ENCODE measurements at places on chromosomes 3 and 15. TPM values are rescaled to one million over a fixed set of nuclear protein-coding genes. Genes with fewer than 3 reads are reported as not detected.

MRPS11 gene
- 24.2 TPM for total RNA-seq

ROPN1B gene
- not detected for total RNA-seq

CLRN1 gene
- total RNA-seq = not detected

SLC22A14 gene
- 0.38 TPM for total RNA-seq

HESX1 gene
- total RNA-seq = 0.83 TPM

PLIN1 gene
- total RNA-seq = 3.8 TPM

TM6SF1 gene
- 8.1 TPM for total RNA-seq

COLQ gene
- total RNA-seq = 2.2 TPM

CHRNA7 gene
- total RNA-seq = 3.0 TPM

BNC1 gene
- total RNA-seq = 0.29 TPM

- DNase-seq = no peak
These were observed 309.5 kb downstream of the THSD4 start for GRCh38 chr15:71424765-71425164.

DNA sequence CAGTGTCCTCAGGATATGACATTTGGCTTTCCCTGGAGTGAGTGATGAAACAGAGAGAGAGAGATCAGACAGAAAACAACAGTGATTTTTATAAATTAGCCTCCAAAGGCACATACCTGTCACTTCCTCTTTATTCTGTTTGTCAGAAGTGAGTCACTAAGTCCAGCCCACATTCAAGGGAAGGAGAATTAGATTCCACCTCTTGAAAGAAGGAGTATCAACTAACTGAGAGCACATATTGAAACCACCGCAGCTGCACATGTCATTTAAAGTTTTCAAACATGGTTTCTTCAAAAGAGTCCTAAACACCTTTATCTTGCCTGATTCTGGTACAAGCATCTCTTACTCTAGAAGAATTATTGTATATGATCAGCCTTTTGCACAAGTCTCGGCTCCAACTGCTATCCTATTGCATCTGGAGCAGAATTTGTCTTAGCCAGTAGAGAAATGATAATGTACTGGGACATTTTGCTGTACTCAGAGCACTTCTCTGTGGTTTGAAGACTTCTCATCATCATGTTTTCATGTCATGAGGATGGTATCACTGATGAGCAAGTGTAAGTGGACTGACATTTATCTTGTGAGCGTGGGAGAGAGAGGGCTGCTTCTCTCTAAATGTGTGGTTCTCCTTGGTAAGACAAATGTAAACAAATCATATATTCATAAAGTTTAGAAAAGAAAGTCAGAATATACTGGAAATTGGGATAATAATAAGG is 338.9 kb upstream of the CFAP20DC start:
- DNase-seq = no peak

- DNase-seq = peak; percentile 97
These were observed 330.8 kb downstream of the TIGIT start for GRCh38 chr3:114624571-114625181.

DNA sequence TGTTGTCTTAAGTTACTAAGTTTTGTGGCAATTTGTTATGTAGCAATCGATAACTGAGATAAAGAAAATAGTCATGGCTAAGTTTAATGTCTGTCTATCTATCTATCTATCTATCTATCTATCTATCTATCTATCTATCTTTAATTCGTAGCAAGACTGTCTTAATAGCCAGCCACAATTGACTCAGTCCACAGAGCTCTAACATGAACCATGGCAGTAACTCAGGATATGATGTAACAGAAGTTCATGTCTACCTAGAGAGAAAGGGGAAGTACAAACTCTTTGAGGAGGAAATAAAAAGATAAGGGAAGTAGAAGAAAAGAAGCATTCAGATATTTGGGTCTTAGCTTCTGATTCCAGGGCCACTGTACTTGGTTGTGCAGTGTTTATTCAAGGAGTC is 61.5 kb upstream of the FNDC3B start:
- DNase-seq = no peak

DNA sequence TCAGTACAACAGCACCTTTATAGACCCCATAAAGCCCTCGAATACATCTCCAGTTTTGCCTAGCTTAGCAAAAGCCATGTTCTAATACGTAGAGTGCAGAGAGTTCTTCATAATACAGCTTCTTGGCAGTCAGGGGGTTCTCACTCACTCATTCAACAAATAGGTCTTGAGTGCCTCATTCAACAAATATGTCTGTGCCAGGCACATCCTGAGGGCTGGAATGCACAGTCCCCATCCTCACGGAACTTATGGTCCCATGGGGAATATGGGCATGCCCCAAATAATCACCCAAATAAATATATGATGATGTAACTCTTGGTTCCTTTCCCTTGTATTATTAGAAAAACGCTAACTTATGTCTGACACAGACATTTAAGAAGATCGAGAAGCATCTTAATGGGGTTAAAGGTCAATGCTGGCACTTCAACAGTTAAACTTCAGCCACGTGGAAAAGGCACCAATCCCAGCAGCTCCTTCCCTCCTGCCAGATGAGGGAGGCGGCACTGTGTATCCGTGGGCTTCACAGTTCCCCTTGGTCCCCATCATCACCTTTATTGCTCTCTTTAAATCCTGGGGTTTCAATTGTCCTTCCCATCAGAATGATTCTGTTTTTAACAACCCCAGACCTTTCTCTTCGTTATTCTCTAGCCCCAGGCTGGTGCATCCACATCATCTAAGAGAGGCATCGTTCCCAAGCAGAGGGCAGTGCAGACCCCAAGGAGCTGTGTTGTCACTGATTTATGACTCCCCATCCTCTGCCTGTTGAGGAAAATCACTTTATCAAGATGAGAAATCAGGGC is 18.9 kb upstream of the SEMA5B start:
- DNase-seq = no peak

- DNase-seq = peak; percentile 82
These were observed 595 bp downstream of the DPH6 start for GRCh38 chr15:35545316-35545823.

GRCh38 chr15:99434506-99435112 is 131.2 kb upstream of the MEF2A start:
- peak; percentile 43 for DNase-seq

DNA sequence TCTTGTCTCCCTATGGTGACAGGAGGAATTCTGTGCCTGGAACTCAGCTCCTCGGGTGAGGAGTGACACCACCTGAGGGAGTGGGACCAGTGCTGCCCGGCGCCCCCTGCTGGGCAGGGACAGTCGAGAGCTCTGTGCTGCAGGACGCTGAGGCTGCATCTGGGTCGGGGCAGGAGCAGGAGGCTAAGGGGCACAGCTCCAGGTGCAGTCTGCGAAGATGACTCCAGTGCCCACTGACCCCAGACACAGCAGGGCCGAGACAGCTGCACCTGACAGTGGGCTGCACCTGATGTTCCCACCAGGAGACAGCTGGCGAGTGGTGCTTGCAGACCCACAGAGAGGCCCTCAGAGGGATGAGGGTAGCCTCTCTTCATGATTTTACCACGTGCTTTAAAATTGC is 152.9 kb downstream of the ATP10A start:
- peak; percentile 72 for DNase-seq

DNA sequence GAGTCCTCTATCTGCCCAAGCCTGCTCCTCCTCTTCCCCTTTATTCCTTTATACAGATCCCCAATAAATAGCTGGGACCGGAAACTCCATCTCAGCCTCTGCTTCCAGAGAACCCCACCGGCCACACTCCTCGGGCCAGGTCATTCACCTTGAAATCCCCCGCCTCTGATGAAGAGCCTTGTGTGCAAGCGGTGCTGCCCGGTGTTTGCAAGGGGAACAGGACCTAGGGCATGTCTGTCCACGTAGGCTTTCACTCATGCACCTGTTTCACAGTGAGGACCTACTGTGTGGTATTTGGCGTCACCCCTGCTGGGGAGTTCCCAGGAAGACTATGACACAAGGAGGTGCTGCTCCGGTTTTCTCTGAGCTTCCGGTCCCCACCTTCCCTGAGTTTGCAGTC is 54.0 kb downstream of the WNT7A start:
- DNase-seq = peak; percentile 48

DNA sequence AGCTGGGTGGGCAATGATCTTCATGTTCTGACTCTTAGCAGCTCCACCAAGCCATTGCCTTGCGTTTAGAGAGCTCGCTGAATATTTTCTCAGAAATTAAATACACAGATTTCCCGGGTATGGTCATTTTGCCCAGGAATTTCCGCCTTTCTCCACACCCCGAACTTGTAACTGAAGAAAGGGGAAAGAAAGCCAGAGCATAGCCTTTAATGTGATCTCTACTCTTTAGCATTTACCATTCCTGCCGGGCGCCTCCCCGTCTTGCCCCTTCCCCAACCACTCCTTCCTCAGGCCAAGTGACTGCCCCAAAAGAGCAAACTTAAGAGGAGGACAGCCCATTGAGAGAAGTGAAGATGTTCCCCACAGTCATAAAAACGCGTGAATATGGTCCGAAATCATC is 53.1 kb downstream of the LMCD1 start:
- no peak for DNase-seq

DNA sequence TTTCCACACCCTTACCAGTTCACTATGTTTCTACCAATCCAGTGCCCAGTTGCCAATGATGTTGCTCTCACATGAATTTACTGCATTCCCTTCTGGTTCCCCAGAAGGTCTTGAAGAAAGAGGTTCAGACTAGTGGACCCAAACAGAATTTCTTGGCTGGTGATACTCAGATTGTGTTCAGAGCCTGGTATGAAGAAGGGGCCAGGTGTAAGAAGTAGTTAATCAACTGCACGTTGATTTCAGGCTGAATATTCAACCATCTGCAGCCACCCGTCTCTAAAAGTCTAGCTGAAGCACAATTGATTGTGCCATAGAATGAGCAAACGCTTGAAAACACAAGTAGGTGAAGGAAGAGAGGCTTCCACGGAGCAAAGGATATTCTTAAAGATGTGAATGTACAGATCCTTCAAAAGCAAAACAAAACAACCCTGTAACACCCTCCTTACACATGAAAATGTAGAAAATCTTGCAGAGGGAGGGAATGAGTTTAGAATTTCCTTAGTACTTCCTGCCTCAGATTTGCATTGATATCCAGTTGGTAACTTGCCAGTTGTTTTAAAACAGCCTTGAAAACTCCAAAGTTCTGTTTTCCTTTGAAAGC is 4.7 kb downstream of the RBMS3 start:
- no peak for DNase-seq

GRCh38 chr3:159025733-159026132 is 223.9 kb downstream of the MFSD1 start:
- DNase-seq = no peak

DNA sequence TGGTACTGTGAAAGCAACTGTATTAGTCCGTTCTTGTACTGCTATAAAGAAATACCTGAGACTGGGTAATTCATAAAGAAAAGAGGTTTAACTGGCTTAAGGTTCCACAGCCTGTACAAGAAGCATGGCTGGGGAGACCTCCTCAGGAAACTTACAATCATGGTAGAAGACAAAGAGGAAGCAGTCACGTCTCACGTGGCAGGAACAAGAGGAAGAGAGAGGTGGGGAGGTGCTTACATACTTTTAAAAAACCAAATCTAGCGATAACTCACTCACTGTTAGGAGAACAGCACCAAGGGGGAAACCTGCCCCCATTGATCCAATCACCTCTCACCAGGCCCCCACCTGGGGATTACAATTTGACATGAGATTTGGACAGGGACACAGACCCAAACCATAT is 48.9 kb downstream of the IQGAP1 start:
- DNase-seq = no peak

- DNase-seq = no peak
These were observed 45.6 kb upstream of the TFRC start for GRCh38 chr3:196127308-196128040.

DNA sequence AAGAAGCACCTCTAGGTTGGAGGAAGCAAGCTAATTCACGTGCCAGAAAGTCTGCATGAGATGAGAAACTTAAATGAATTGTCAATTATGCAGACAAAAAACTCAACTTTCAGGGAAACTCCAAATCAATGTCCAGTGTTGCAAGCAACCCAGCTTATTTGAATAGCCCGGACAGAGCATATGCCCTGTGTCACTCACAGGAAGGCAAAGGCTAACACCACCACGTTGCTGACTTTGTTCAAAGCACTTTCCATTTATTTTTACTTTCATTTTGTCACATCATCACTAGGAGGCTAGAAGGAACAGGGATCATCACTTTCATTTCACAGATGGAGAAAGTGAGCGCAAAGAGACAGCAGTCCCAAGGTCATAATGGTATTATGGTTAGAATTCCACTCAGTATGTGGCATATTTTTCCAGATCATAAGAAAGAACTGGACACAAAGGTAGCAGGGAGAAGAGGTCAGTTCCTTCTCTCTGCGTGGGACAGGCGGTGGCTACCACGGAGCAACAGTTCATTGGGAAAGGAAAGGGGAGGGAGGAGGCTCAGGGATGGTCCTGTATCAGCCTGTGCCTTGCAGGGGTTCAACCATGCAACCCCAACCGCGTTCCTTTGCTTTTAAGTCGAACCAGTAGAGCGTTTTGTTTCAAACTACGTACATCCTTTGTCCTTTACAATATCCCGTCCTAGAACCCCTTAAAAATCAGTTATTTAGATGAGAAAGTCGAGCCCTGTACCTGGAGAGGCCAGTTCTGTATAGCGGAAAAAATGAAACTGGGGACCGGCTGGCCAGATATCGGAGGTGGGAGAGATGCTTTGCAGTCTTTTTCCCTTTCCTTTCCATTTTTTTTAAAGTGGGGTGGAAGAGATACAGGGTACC is 1.1 kb downstream of the HEG1 start:
- DNase-seq = no peak

- DNase-seq = no peak
These were observed 140.4 kb downstream of the ZNF609 start for GRCh38 chr15:64600794-64601193.

- DNase-seq = no peak
These were observed 120.9 kb downstream of the NEK11 start for GRCh38 chr3:131147534-131147933.

DNA sequence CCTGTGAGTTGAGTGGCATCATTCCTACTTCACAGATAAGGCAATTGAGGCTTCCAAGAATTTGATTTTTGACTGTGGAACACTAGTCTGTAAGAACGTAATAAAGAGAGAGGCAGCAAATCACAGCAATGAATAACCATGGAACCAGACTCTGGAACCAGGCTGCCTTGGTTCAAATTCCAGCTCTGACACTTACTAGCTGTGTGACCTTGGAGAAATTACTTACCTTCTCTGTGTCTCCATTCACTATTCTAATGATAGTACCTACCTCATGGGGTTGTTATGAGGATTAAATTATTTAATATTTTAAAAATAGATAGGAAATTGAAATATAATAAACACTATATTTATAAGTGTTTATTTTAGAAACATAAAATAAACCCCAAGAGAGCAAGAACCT is 12.6 kb upstream of the IGDCC3 start:
- no peak for DNase-seq

GRCh38 chr3:27423463-27423862 is 54.3 kb upstream of the NEK10 start:
- no peak for DNase-seq

- DNase-seq = no peak
These were observed 178.4 kb downstream of the TP63 start for GRCh38 chr3:189809583-189809982.
